ENCODE measurements at places on chromosomes 6 and 20. TPM values are rescaled to one million over a fixed set of nuclear protein-coding genes. Genes with fewer than 3 reads are reported as not detected.

DNA sequence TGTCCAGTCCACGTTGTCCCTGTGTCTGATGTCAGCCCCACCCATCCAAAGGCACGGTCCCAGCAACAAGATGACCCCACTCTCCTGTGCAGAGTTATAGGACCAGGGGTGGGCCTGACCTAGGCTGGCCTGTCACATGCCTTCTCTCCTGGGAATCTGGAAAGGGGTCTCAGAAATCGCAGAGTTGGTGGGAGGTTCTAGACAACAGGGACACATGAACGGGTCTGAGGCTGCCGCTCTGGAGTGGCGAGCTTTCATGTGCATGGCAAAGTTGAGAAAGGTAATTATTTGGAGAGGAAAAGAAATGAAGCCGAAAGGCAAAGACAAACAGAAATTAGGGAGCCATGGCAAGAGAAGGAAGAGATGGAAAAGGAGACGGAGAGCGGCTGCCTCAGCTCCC, 29.5 kb downstream of the BFSP1 start:
- DNase-seq, result no peak

DNA sequence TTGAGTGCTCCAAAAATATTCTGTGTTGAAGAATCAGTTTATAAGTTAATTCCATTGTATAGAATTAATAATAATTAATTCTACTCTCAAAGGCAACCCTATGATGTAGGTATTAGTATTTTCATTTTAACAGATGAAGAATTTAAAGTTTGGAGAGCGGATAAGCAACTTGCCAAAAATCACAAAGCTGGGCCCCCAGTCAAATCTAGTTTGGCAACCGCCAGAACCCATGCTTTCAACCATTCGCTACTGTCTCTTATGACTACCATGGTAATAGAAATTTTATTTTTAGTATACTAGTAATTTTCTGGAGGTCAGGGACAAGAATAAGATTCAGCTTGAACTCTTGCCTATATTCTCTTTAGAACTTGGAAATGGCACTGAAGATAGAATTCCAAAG, 229.8 kb downstream of the IBTK start:
- no peak for DNase-seq

GRCh38 chr20:50589548-50590347, 79.6 kb downstream of the PTPN1 start:
- DNase-seq, result no peak

DNA sequence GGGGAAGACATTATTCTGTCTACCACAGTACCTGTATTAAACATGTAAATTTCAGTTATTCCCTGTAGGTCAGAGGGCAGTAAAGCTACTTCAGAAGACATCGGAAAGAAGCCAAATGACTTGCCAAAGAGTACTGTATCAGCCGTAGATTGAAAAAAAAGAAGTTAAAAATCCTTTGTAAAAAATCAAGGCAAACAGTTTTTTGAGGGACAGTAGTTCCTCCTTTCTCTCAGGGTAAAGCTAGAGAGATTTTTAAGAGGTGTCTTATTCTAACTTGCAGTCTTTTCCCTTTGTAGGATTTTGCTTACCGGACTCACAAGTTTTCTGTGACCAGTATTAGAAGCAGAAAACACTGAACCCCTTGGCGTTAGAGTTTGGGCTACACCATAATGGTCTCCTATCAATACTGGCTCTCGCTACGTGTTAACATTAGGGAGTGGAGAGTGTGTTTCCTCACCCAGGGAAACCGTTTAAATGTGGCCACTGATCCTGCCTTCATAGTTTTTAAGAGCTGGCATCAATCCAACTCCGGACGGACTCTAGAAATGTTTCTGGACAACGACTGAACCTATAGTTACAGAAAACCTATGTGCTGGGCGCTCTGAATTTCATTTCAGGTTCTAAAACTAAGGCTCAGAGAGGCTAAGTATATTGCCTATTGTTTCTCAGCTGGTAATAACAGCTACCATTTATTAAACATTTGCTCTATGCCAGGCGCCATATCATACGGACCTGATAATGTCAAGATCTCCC, 1.3 kb upstream of the ASXL1 start:
- DNase-seq, result no peak

DNA sequence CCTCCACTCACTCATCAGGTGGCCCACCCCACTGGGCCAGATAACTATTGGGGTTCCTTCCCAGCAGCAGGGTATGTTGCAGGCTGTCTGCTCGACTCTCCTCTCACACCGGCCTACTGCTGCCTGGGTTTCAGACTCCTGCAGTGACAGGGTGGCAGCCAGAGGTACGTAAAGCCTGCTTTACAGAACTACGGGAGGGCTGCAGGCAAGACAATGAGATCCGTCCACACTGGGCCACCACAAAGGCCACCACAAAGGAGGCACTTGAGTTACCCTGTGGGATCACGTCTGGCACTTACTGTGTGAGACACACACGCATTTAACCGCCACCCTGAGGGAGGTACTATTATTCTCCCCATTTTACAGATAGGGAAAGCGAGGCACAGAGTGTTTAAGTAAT, 78.5 kb downstream of the NFATC2 start:
- DNase-seq, result no peak

- DNase-seq, result no peak
Observed at GRCh38 chr6:32553037-32553742, 23.1 kb upstream of the HLA-DRB5 start.

DNA sequence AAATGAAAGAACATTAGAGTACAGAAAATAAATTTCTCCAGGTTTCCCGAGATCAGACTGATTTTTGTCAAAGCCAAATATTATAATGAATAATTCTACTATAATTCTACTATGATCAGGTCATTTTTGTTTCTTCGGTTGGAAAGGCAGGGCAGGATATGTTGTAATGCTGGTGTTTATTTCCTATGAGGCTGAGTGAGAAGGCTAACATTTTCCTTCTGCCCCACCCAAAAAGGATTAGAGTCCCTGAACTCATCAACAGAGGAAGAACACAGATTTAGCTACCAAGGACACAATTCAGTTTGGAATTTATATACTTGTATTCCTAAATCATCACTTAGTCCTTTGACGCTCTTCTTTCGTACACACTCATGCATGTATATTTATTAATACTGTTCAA, 318.9 kb downstream of the SYNE1 start:
- DNase-seq, result no peak

The FAM162B gene
- 4.1 TPM for total RNA-seq

The FAM217A gene
- not detected for total RNA-seq

The ESF1 gene
- 9.8 TPM for total RNA-seq

The PNLDC1 gene
- not detected for total RNA-seq
